Fibroblast of skin of left quadriceps (primary cell): ENCODE measurements at places on chromosomes 6 and 20.

- DNase-seq: no peak
Observed at GRCh38 chr20:55513954-55514353, 491.4 kb downstream of the CBLN4 start.

DNA sequence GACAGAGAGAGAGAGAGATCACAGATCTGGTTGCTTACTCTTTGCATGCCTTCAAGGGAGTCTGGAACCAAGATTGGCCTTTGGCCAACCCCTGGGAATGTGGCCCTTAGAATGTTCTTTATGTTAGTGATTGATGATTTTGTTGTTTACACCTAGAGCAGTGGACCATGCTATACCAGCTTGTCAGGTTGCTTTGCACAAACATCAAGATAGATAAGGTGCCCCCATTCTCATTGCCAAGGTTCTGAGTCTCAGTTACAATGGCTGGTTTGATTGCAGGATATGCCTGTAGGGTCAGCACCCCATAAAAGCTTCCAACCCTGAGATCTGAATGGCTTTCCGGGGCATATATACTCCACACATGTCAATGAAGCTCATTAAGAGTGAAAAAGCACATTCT lies 53.5 kb upstream of the SLC2A12 start:
- no peak for DNase-seq

GRCh38 chr20:32855387-32855786 lies 3.3 kb upstream of the EFCAB8 start:
- no peak for DNase-seq

DNA sequence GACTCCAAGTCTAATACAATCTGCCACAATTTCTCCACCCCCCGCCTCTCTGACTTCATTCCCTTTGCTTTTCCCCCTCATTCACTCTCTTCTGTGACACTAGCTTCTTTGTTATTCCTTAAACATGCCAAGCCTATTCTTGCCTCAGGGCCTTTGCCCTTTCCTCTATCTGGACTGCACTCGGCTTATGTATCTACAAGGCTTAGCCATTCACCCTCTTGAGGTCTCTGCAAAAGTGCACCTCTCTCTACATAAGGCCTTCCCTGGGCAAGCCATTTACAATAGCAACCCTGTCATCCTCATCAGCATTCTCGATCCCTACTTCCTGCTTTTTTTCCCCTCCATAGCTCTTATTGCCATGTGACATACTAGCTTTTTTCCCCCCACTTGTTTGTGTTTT lies 168.9 kb downstream of the PDSS2 start:
- DNase-seq: no peak

- DNase-seq: no peak
Observed at GRCh38 chr6:123529843-123530242, 106.9 kb downstream of the TRDN start.

- DNase-seq: no peak
Observed at GRCh38 chr6:111942561-111942960, 69.3 kb upstream of the FYN start.

GRCh38 chr6:101676187-101676586 lies 282.7 kb downstream of the GRIK2 start:
- DNase-seq: no peak
